ENCODE measurements at places on chromosomes 2 and 18.

- H3K4me3 ChIP-seq, result no peak overlapping the region
- H3K4me1 ChIP-seq, result peaks cover 58% of the 10 kb centered on the region
- DNase-seq, result no peak
- H3K36me3 ChIP-seq, result peaks cover 2% of the 10 kb centered on the region
- H3K27ac ChIP-seq, result no peak overlapping the region
Measured at GRCh38 chr2:127355407-127356008, 32.3 kb downstream of the MAP3K2 start.

GRCh38 chr18:5943514-5943913 is 48.2 kb upstream of the TMEM200C start:
- peaks cover 2% of the 10 kb centered on the region for H3K27me3 ChIP-seq
- H3K4me1 ChIP-seq, result no peaks in the 10 kb centered on the region
- H3K27ac ChIP-seq, result no peak overlapping the region
- no peak for DNase-seq
- H3K4me3 ChIP-seq, result no peak overlapping the region

DNA sequence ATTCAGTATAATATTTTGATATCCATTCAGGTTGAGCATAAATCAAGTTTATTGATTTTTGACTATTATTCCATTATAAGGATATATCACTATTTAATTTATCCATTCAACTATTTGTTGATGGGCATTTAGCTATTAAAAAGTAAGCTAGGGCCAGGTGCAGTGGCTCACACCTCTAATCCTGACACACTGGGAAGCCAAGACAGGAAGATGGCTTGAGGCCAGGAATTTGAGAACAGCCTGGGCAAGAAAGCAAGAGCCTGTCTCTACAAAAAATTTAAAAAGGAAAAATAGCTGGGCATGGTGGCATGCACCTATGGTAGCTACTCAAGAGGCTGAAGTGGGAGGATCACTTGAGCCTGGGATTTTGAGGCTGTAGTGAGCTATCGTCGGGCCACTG is 183.5 kb downstream of the HNMT start:
- H3K27ac ChIP-seq, result no peak overlapping the region
- no peaks in the 10 kb centered on the region for H3K36me3 ChIP-seq
- no peaks in the 10 kb centered on the region for H3K27me3 ChIP-seq
- DNase-seq, result no peak

DNA sequence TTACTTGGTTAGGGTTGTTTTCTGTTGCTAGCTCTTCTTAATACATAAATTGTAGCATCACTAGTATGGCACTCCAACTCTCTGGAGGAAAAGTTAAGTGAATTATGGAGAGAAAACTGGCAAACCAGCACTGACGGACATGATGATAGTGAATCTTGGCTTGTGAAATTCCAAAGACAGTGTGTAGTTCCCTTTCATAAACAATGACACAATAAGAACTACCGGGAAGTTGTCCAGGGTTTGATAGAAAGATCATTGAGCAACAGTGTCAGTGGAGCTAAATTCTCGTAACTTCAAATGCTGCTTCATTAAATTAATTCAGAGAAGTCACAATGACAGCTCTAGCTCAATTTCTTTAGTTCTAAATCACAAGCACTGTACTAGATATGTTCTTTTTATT is 66.5 kb downstream of the RIT2 start:
- no peaks in the 10 kb centered on the region for H3K27me3 ChIP-seq
- no peaks in the 10 kb centered on the region for H3K36me3 ChIP-seq
- no peaks in the 10 kb centered on the region for H3K4me1 ChIP-seq
- H3K27ac ChIP-seq, result no peak overlapping the region

GRCh38 chr2:74417763-74418162 is 3.7 kb downstream of the C2orf81 start:
- peaks cover 4% of the 10 kb centered on the region for H3K36me3 ChIP-seq
- no peaks in the 10 kb centered on the region for H3K27me3 ChIP-seq
- H3K4me3 ChIP-seq, result no peak overlapping the region

DNA sequence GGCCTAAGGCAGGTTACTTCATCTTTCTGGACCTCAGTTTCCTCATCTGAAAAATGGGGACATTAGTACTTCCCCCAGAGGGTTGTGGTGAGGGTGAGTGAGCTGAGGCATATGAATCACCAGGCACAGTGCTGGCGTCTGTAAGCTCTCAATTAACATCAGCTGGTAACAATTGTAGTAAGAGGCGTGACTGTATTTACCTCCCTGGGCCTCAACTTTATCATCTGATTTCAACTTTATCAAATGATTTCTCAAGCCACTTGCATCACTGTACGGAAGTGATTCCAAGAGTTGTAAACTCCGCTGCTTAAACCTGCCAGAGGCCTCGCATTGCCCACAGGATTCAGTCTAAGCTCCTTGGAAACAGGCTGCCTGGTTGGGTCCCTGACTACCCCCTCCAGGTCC is 53.6 kb upstream of the PKDCC start:
- H3K4me1 ChIP-seq, result no peaks in the 10 kb centered on the region
- H3K27ac ChIP-seq, result no peak overlapping the region
- H3K36me3 ChIP-seq, result no peaks in the 10 kb centered on the region

- no peaks in the 10 kb centered on the region for H3K4me1 ChIP-seq
- DNase-seq, result no peak
- peaks cover 25% of the 10 kb centered on the region for H3K27me3 ChIP-seq
- H3K4me3 ChIP-seq, result no peak overlapping the region
Measured at GRCh38 chr2:100766806-100767205, 53.1 kb upstream of the NPAS2 start.

DNA sequence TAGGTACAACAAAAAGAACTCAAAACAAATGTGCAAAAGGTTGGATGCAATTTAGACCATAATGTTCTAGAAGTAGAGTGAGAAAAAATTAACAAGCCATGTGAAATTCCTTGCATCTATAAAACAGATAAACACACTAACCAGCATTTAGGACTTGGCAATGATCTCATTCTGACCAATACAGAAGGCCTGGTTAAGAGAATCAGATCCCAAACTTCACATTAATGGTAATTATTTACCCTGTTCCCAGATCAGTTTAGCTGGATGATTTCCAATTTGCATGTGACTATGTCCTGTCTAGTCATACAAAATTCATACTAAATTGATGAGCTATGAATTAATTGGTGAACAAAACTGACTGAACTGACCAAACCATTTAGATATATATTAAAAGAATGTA is 98.4 kb upstream of the FIGN start:
- H3K27me3 ChIP-seq, result no peaks in the 10 kb centered on the region
- H3K36me3 ChIP-seq, result no peaks in the 10 kb centered on the region
- no peak overlapping the region for H3K4me3 ChIP-seq

DNA sequence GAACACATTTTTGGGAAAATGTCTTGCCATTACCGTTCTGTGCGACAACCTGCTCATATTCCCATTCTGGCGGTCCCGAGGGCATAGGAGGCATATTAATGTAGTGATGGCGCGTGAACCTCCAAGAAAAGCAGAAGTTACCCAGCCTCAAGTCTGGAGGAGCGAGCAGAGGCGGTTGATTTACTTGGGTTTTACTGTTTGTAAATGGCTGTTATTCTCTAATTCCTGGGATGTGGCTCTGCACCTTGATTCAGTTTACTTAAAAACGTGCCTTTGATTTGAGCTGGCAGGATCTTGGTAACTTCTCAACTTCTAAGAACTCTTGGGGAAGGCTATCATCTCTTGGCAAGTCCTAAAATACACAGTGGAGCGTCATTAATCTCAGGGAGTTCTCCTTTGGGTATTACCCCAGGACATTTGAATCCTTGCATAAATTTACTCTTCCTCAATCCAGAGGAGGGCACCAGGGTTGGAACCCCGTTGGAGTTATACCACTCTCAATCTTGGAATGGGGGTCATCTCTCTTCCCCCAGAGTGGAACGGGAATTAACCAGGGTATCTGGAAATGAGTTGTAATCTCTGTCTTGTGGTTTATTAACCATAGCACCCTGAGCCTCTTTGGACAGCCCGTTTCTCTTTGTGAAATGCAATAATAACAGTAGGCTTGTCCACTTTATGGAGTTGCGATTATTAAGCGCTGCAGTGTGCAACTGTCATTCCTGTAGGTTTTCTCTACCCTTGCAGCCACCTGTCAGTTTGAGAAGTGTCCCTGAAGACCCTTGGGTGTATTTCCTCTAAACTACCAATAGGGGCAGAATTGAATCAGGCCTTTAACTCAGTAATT is 2.1 kb downstream of the HK2 start:
- peaks cover 4% of the 10 kb centered on the region for H3K36me3 ChIP-seq
- H3K27me3 ChIP-seq, result no peaks in the 10 kb centered on the region
- H3K4me3 ChIP-seq, result peak overlapping the region; percentile 95
- H3K27ac ChIP-seq, result peak overlapping the region; percentile 86
- peaks cover 38% of the 10 kb centered on the region for H3K4me1 ChIP-seq

DNA sequence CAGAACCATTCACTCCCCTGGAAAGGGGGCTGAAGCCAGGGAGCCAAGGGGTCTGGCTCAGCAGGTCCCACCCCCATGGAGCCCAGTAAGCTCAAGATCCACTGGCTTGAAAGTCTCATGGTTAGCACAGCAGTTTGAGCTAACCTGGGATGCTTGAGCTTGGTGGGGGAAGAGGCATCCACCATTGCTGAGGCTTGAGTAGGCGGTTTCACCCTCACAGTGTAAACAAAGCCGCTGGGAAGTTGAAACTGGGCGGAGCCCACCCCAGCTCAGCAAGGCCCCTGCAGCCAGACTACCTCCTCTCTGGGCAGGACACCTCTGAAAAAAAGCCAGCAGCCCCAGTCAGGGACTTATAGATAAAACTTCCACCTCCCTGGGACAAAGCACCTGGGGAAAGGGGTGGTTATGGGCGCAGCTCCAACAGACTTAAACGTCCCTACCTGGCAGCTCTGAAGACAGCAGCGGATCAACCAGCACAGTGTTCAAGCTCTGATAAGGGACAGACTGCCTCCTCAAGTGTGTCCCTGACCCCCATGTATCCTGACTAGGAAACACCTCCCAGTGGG is 14.7 kb upstream of the TTC32 start:
- DNase-seq, result no peak
- no peak overlapping the region for H3K4me3 ChIP-seq
- H3K27ac ChIP-seq, result no peak overlapping the region
- no peaks in the 10 kb centered on the region for H3K27me3 ChIP-seq

DNA sequence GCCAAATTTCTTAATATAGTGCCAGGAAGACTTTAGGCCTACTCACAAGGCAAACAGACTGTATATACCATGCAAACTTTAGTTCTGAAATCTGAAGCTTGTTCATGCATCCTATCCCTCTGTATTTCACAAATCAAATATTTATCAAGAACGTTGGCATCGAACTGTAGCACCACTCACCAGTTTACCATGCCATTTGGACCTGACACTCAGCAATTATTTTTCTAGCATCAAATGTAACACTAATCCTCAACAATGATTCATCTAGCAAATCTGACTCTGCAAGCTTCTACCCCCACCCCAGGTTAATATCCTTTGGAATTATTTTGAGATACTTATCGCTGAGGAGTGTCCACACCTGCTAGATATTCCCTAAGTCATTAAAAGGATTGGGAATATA is 1506.6 kb downstream of the LRP1B start:
- no peak overlapping the region for H3K27ac ChIP-seq
- no peak for DNase-seq
- H3K4me3 ChIP-seq, result no peak overlapping the region
- no peaks in the 10 kb centered on the region for H3K36me3 ChIP-seq
- no peaks in the 10 kb centered on the region for H3K27me3 ChIP-seq

GRCh38 chr2:3703236-3703756 is at the start of gene DCDC2C:
DCDC2C (plus strand) TSS chr2:3703575; CDS start chr2:3703752, 177 bp downstream.
- H3K27me3 ChIP-seq, result peaks cover 31% of the 10 kb centered on the region
- H3K4me1 ChIP-seq, result no peaks in the 10 kb centered on the region
- no peak for DNase-seq
- H3K4me3 ChIP-seq, result no peak within 1 kb of the TSS
- H3K27ac ChIP-seq, result no peak within 1 kb of the TSS
